ENCODE measurements at places on chromosomes 16 and 17.

- no peak for ATAC-seq
- no peaks in the 10 kb centered on the region for H3K27me3 ChIP-seq
- peaks cover 46% of the 10 kb centered on the region for H3K4me1 ChIP-seq
- H3K4me3 ChIP-seq: no peak overlapping the region
Measured at GRCh38 chr17:4560837-4561256, 470 bp upstream of the GGT6 start.

- peaks cover 44% of the 10 kb centered on the region for H3K4me1 ChIP-seq
- H3K27me3 ChIP-seq: no peaks in the 10 kb centered on the region
- H3K4me3 ChIP-seq: no peak overlapping the region
Measured at GRCh38 chr16:22358000-22358399, 16.4 kb downstream of the CDR2 start.

GRCh38 chr17:66416207-66416940 lies 114.0 kb downstream of the PRKCA start:
- no peak for ATAC-seq
- no peaks in the 10 kb centered on the region for H3K36me3 ChIP-seq
- no peaks in the 10 kb centered on the region for H3K4me1 ChIP-seq
- H3K27ac ChIP-seq: no peak overlapping the region
- H3K4me3 ChIP-seq: no peak overlapping the region

DNA sequence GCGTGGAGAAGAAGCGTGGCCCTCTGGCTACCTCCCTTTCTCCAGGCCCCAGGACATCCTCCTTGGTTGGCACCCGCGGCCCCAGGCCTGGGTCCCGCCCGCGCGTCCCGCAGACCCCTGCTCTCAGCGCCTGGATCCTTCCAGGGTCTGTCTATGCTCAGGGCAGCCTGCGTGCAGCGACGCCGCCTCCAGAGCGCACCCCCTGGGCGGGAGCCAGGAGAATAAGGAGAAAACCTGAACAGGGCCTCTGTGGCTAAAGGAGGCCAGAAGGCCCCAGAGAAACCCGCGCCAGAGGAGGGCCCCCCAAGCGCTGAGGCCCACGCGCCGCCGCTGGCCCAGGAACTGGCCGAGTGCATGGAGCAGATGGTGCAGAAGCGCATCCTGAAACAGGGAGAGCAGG lies 40.4 kb upstream of the DNAJA2 start:
- peaks cover 28% of the 10 kb centered on the region for H3K4me1 ChIP-seq
- H3K4me3 ChIP-seq: no peak overlapping the region
- no peak overlapping the region for H3K27ac ChIP-seq
- H3K36me3 ChIP-seq: no peaks in the 10 kb centered on the region

DNA sequence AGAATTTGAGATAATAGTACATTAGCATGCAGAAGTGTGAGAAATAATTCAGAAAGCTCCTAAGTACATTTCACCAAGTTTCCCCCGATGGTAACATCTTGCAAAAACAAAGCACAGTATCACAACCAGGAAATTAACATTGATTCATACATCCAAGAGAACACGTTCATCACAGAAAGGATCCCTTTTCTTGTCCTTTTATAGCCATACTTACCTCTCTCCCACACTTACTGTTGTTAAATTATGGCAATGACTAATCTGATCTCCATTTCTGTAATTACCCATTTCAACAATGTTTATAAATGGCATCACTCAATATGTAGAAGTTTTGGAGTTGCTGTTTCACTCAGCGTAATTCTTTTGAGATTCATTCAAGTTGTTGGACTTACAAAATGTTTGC lies 1260.0 kb downstream of the CDH8 start:
- H3K27me3 ChIP-seq: no peaks in the 10 kb centered on the region
- H3K36me3 ChIP-seq: no peaks in the 10 kb centered on the region
- no peak for ATAC-seq

- peak overlapping the region; percentile 79 for H3K27ac ChIP-seq
- peak; percentile 71 for ATAC-seq
- H3K4me1 ChIP-seq: peaks cover 80% of the 10 kb centered on the region
- H3K27me3 ChIP-seq: no peaks in the 10 kb centered on the region
- peaks cover 44% of the 10 kb centered on the region for H3K36me3 ChIP-seq
Measured at GRCh38 chr17:38883592-38884526, 14.0 kb downstream of the LASP1 start.

GRCh38 chr16:73288520-73288919 lies 240.6 kb upstream of the ZFHX3 start:
- H3K27ac ChIP-seq: peak overlapping the region; percentile 66
- no peaks in the 10 kb centered on the region for H3K36me3 ChIP-seq
- H3K27me3 ChIP-seq: no peaks in the 10 kb centered on the region
- H3K4me1 ChIP-seq: peaks cover 8% of the 10 kb centered on the region

- no peaks in the 10 kb centered on the region for H3K36me3 ChIP-seq
- H3K27ac ChIP-seq: no peak overlapping the region
- H3K4me3 ChIP-seq: no peak overlapping the region
- no peak for ATAC-seq
- H3K4me1 ChIP-seq: no peaks in the 10 kb centered on the region
Measured at GRCh38 chr17:74018115-74018514, 185.4 kb upstream of the RPL38 start.

DNA sequence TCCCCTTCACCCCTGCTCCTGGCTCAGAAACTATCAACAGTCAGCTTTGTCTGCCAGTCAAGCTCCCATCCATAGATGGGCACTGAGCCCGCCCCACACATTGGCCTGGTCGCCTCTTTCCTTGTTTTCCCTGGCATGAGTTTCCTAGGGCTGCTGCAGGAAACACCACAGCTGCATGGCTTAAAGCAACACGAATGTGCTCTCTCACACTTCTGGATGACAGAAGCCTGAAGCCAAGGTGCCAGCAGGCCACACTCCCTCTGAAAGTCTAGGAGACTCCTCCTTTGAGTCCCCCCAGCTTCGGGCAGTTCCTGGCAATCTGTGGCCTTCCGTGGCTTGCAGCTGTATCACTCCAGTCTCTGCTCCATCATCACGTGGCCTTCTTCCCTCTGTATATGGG lies 69.9 kb downstream of the TBC1D16 start:
- H3K36me3 ChIP-seq: no peaks in the 10 kb centered on the region
- H3K27me3 ChIP-seq: peaks cover 10% of the 10 kb centered on the region
- peaks cover 26% of the 10 kb centered on the region for H3K4me1 ChIP-seq
- no peak overlapping the region for H3K4me3 ChIP-seq
- peak overlapping the region; percentile 36 for H3K27ac ChIP-seq

- H3K36me3 ChIP-seq: no peaks in the 10 kb centered on the region
- no peaks in the 10 kb centered on the region for H3K27me3 ChIP-seq
- no peak overlapping the region for H3K4me3 ChIP-seq
- H3K4me1 ChIP-seq: peaks cover 17% of the 10 kb centered on the region
Measured at GRCh38 chr17:35801583-35802224, 6.3 kb upstream of the MMP28 start.

DNA sequence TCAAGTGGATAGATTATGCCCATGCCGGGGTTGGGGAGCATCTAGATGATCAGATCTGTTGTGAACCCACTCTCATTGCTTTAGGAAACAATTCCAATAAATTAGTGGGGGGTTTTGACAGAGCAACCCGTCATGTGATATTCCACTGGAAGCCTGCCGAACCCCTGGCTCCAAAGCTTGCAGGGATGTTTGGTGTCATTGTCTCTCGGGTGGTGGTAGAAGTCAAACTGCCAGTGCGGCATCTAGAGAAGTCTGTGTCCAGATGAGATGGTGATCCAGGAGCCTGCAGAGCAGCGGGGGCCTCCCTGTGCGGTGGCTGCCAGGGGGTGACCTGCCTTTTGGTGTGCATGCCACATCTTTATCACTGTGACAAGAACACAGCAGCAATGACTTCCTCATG lies 91.7 kb downstream of the SHISA6 start:
- no peak overlapping the region for H3K27ac ChIP-seq
- no peaks in the 10 kb centered on the region for H3K27me3 ChIP-seq

GRCh38 chr16:56789360-56789759 lies 59.4 kb downstream of the NUP93 start:
- ATAC-seq: no peak
- H3K4me3 ChIP-seq: no peak overlapping the region
- H3K4me1 ChIP-seq: peaks cover 6% of the 10 kb centered on the region
- no peaks in the 10 kb centered on the region for H3K27me3 ChIP-seq
- H3K36me3 ChIP-seq: no peaks in the 10 kb centered on the region

DNA sequence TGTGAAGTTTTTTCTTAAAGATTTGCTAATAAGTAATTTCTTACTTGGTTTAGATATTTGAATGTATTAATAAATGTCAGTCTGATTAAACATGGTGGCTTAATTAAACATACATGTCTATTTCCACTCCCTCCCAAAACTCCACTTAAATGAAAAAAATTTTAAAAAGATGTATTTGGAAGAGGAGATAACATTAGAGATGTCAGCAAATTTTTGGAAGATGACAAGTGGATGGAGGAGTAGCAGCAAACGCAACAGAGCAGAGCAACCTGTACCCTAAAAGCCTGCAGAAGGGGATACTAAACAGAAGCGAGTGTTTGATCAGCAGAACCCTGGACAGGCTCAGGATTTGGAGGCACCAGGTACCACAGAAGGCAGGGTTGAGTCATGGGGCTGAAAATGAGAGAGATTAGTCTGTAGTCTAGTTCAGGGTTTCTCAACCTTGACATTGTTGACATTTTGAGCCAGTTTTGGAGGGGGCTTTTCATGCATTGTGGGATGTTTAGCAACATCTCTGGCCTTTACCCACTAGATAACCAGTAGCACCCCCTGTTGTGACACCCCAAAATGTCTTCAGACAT lies 17.8 kb downstream of the LUC7L3 start:
- peaks cover 43% of the 10 kb centered on the region for H3K4me1 ChIP-seq
- H3K27ac ChIP-seq: peak overlapping the region; percentile 7
- H3K36me3 ChIP-seq: peaks cover 50% of the 10 kb centered on the region
- ATAC-seq: peak; percentile 63
- no peaks in the 10 kb centered on the region for H3K27me3 ChIP-seq

GRCh38 chr16:31875112-31875803 lies 1.7 kb downstream of the ZNF267 start:
- H3K4me3 ChIP-seq: peak overlapping the region; percentile 96
- peak; percentile 61 for ATAC-seq
- peaks cover 88% of the 10 kb centered on the region for H3K4me1 ChIP-seq
- H3K27ac ChIP-seq: peak overlapping the region; percentile 99
- H3K36me3 ChIP-seq: peaks cover 47% of the 10 kb centered on the region
- no peaks in the 10 kb centered on the region for H3K27me3 ChIP-seq

GRCh38 chr16:51759999-51760398 lies 608.9 kb upstream of the SALL1 start:
- peaks cover 20% of the 10 kb centered on the region for H3K27me3 ChIP-seq
- H3K4me3 ChIP-seq: no peak overlapping the region
- no peaks in the 10 kb centered on the region for H3K36me3 ChIP-seq
- ATAC-seq: no peak
- peaks cover 5% of the 10 kb centered on the region for H3K4me1 ChIP-seq
- H3K27ac ChIP-seq: no peak overlapping the region

GRCh38 chr16:70676675-70677498 lies 9.0 kb downstream of the MTSS2 start:
- H3K27ac ChIP-seq: no peak overlapping the region
- H3K4me3 ChIP-seq: no peak overlapping the region
- ATAC-seq: no peak
- H3K36me3 ChIP-seq: peaks cover 5% of the 10 kb centered on the region

- H3K4me1 ChIP-seq: peaks cover 11% of the 10 kb centered on the region
- no peak overlapping the region for H3K27ac ChIP-seq
- ATAC-seq: no peak
- no peaks in the 10 kb centered on the region for H3K36me3 ChIP-seq
- H3K4me3 ChIP-seq: no peak overlapping the region
Measured at GRCh38 chr16:58265480-58266052, 29.3 kb downstream of the PRSS54 start.

- H3K27me3 ChIP-seq: peaks cover 67% of the 10 kb centered on the region
- H3K4me1 ChIP-seq: peaks cover 16% of the 10 kb centered on the region
- no peak overlapping the region for H3K27ac ChIP-seq
- H3K36me3 ChIP-seq: no peaks in the 10 kb centered on the region
- H3K4me3 ChIP-seq: peak overlapping the region; percentile 66
Measured at GRCh38 chr17:43713494-43714162, 45.0 kb downstream of the SOST start.

DNA sequence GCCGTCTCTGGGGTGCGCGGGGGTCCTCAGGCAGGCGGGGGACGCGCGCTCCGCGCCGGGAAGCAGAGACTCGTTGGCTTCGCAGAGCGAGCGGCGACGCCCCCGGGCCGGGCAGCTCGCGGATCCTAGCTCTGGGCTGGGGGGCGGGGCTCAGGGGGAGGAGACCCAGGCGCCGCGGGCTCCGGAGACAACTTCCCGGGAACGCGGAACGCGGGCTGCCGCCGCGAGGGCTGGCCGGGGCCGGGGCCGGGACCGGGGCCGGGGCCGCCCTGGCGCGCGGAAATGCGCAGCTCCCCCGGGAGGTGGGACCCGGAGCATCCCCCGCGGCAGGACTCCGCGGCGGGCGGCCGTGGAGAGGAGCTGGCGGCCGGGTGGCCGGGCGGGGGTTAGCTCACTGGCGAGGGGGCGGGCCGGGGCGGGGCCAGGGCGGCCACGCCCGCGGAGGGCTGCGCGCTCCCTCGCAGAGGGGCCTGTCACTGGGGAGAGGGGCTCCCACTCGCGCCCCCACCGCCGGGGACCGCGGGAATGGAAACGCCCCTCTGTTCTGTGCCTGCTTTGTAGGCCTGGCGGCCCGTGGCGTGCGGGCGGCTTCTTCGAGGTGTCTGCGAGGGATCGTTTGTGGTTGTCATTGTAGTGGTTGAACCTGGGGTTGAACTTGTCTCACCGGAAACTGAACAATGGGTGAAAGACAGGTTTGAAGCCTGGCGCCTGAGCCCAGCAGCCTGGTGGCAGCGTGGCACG lies at the start of gene GAS7:
GAS7 (minus strand) TSS at position 98 of the 741 bp plus-strand sequence.
- peaks cover 43% of the 10 kb centered on the region for H3K27me3 ChIP-seq
- H3K4me1 ChIP-seq: peaks cover 6% of the 10 kb centered on the region
- peak; percentile 39 for ATAC-seq

GRCh38 chr17:52604105-52604504 lies 445.6 kb upstream of the CA10 start:
- no peak overlapping the region for H3K27ac ChIP-seq
- ATAC-seq: no peak
- H3K27me3 ChIP-seq: no peaks in the 10 kb centered on the region
- no peaks in the 10 kb centered on the region for H3K4me1 ChIP-seq
- no peak overlapping the region for H3K4me3 ChIP-seq

- H3K27me3 ChIP-seq: no peaks in the 10 kb centered on the region
- H3K4me3 ChIP-seq: no peak overlapping the region
- no peak overlapping the region for H3K27ac ChIP-seq
- ATAC-seq: no peak
Measured at GRCh38 chr17:71919896-71920295, 200.9 kb upstream of the SOX9 start.

GRCh38 chr16:89330177-89330856 lies 112.8 kb downstream of the ZNF778 start:
- no peak overlapping the region for H3K4me3 ChIP-seq
- no peak overlapping the region for H3K27ac ChIP-seq
- H3K36me3 ChIP-seq: peaks cover 3% of the 10 kb centered on the region
- H3K27me3 ChIP-seq: no peaks in the 10 kb centered on the region

DNA sequence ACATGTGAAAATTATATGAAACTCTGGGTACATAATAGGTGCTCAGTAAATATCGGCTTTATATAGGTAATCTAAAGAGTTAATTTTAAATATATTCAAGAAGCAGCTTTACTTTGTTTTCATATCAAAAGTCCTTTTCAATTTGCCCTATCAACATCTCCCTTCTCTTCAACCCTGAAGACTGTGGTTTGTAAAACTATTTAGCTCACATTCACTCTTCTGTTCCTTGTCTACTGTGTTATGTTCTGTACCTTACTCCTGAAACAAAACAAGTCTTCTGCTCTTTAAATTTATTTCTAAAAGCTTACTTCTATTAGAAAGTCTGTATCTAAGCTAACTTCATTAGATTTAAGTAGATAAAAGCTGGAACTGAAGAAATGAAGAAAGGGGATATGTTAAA lies 301.7 kb upstream of the PMFBP1 start:
- no peak overlapping the region for H3K4me3 ChIP-seq
- ATAC-seq: no peak
- H3K36me3 ChIP-seq: peaks cover 11% of the 10 kb centered on the region
- H3K4me1 ChIP-seq: no peaks in the 10 kb centered on the region

GRCh38 chr16:64240586-64240985 lies 881.3 kb downstream of the CDH11 start:
- no peak for ATAC-seq
- no peaks in the 10 kb centered on the region for H3K27me3 ChIP-seq
- no peaks in the 10 kb centered on the region for H3K36me3 ChIP-seq
- H3K4me3 ChIP-seq: no peak overlapping the region
- H3K4me1 ChIP-seq: no peaks in the 10 kb centered on the region

Measured in stimulated activated memory B cell treated with anti-CD40 and anti-IgM and Interleukin-4, amounts not matched to agents 10 μg/mL and 1 μg/mL and 100 μg/mL, for 72 hours (primary cell).